ENCODE measurements at places on chromosomes 13 and 19.

- DNase-seq = peak; percentile 80
Measured at GRCh38 chr13:106232681-106233080, 302.8 kb downstream of the EFNB2 start.

DNA sequence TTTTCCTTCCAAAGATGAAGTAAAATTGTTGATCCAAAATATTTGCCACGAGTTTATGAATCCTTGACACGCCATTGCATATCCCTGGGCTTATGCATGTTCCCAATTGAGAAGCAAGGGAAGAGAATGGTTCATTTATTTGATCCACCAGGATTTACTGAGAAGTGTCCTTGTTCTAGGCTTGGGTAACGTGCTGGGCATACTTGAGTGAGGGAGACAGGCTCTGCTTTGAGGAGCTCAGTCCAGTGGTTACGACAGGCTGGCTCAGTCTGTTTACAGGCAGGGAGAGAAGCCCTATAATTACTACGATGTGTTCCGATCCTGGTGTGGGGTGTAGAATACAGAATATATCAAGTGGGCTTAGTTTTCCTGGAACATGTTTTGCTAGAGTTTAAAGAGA lies 6.3 kb upstream of the PNMA8C start:
- DNase-seq = no peak

DNA sequence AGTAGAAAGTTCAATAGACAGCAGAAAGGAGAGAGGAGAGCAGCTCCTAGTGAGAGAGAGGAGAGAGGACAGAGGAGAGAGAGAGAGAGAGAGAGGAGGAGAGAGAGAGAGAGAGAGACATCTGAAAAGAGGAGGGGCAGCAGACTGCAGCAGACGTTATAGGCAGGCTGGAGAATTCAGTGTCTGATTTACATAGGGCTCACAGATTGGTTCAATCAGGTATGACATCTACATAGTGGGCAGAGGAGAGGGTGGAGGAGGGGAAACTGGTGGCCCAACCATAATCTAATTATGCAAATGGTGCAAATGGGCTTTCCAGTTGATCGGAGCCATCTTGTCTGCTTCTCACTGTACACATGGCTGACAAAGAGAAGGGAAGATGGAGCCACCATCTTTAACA lies 221.3 kb upstream of the TRPC4 start:
- DNase-seq = no peak

- no peak for DNase-seq
Measured at GRCh38 chr13:77916488-77916887, 2.1 kb downstream of the EDNRB start.

GRCh38 chr13:40235160-40235796 lies 431.2 kb downstream of the FOXO1 start:
- no peak for DNase-seq

DNA sequence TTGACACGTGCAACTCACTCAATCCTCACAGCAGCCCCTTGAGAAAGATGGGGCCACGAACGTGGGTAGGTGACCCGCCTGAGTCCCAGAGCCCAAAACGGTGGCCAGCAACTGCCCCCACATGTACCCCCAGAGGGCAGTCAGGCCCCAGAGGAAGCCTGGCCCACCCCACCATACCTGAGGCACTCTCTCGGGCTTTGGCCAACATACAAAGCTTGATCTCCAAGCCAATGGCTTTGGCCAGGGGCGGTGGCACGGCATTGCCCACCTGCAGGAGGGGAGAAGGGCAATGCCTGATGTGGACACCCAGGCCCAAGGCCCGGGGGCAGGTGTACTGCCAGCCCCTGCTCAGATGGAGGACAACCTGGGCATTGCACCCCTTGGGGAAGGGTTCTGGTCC lies 14.3 kb upstream of the EIF3G start:
- DNase-seq = no peak

- DNase-seq = no peak
Measured at GRCh38 chr19:51733742-51734522, 10.1 kb upstream of the HAS1 start.

DNA sequence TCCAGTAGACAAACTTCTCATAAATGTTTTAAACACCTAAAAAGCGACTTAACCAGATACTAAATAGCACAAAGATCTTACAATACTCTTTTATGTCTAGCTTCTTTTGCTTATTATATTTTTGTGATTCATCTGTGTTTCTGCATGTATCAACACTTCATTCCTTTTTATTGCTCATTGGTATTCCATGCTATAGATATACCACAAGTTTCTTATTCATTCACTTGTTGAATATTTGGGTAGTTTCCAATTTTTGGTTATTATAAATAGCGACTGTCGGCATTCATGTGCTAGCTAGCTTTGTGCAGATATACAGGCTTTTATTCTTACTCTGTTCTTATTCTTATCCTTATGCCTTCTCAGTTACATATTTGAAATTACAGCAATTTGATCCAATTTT lies 50.0 kb upstream of the RGCC start:
- DNase-seq = no peak

- no peak for DNase-seq
Measured at GRCh38 chr13:105904034-105904742, 631.3 kb downstream of the EFNB2 start.

DNA sequence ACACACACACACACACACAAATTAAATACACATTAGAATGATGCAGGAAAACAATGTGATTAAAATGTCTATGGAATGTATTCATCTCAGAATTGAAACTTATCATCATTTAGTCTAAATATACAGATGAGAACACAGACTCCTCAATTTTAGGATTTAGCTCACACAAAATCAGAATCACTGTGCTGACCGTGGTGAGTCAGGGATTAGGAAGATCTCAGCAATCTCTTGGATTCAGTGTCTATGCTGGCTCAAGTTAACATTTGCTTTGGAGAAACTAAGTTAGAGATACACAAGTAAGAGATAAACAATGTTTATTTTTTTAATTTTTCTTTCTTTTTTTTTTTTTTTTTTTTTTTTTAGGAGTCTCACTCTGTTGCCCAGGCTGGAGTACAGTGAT lies 323.6 kb downstream of the KLF12 start:
- DNase-seq = no peak

- DNase-seq = no peak
Measured at GRCh38 chr19:41029524-41030432, 38.7 kb downstream of the CYP2B6 start.

GRCh38 chr19:38527466-38528136 lies 90.2 kb downstream of the MAP4K1 start:
- DNase-seq = no peak

- no peak for DNase-seq
Measured at GRCh38 chr19:42512130-42512636, 16.1 kb downstream of the CEACAM1 start.

- no peak for DNase-seq
Measured at GRCh38 chr19:12379732-12380443, 14.4 kb upstream of the ZNF442 start.

DNA sequence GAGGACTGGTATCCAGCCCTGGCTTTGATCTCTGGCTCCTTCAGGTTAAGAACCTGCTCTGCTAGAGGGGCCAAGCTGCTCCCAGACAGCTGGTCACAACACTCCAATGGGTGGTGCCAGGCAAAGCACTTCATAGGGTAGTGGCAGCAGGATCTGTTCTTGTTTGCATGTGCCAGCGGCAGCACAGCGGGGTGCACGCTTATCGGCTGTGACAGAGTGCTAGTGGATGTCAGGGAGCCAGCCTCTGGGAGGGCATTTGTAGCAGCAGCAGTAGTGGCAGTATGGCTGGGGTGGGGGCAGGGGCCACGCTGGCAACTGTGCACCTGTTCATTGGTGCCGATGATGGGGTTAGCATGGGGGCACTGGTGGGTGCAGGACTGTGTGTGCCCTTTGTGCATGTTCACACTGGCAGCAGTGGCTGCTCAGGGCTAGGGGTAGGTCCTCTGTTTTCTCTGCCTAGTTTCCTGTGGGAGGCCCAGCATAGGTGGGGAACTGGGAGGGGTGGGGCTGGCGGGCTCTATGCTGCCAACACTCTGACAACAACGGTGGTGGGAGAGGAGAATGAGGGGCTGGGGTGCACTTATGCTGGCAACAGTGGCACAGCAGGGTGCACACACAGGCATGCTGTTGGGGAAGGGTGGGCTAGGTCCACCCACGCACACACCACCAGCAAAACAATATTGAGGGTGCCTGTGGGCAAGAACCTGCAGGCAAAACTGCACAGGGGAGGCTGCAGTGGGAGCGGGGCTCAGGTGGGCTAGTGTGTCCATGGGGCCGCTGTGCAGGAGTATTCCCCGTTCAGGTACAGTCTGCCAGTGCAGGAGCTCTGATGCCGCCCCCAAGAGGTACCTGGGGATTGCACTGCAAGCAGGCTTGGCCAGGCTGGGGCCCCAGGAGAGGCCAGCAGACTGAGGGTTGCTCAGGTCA lies 19.3 kb downstream of the AP1M1 start:
- DNase-seq = no peak

DNA sequence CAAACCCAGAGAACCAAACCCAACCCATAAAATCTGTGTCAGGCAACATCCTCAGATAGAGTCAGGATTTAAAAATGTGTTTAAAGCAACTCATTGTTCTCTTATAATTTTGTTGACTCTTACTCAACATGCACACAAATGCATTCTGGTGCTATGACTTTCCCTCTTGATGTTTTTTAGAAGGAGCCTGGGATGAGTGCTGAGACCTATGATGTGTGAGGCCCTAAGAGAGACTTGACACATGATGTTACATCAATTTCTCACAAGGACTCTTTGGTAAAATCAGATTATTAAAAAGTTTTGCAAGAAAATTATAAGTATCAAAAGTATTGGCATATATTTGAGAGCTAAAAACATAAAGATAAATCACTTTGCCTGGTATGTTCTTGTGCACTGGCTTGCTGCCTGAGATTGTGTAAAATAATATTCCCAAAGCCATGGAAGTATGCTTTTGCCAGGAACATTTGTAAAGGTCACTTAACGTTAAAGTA lies 173.9 kb downstream of the DCLK1 start:
- DNase-seq = no peak
